ENCODE measurements at places on chromosomes 1 and 21. TPM values are rescaled to one million over a fixed set of nuclear protein-coding genes. Genes with fewer than 3 reads are reported as not detected.

MSH4 gene
- total RNA-seq: not detected

G0S2 gene
- 2.2 TPM for total RNA-seq

HSPA6 gene
- 0.23 TPM for total RNA-seq

CACNA1S gene
- total RNA-seq: not detected

C1QTNF12 gene
- 2.1 TPM for total RNA-seq

PIGR gene
- total RNA-seq: 0.26 TPM

CADM3 gene
- total RNA-seq: 0.06 TPM

LCE2B gene
- total RNA-seq: not detected

C1orf50 gene
- total RNA-seq: 7.9 TPM

C1orf185 gene
- not detected for total RNA-seq

RPE65 gene
- total RNA-seq: not detected

TP73 gene
- total RNA-seq: not detected

TRIM46 gene
- 5.1 TPM for total RNA-seq

LMX1A gene
- not detected for total RNA-seq

RNF186 gene
- not detected for total RNA-seq

NOL9 gene
- total RNA-seq: 34.3 TPM

ITLN2 gene
- total RNA-seq: not detected

SLC22A15 gene
- total RNA-seq: 4.8 TPM

BCL2L15 gene
- not detected for total RNA-seq

OR10K2 gene
- total RNA-seq: not detected

SPRR3 gene
- total RNA-seq: not detected

LENEP gene
- total RNA-seq: not detected

OR10Z1 gene
- not detected for total RNA-seq
